Daoy (cell line): ENCODE measurements at places on chromosomes 16 and 17. TPM values are rescaled to one million over a fixed set of nuclear protein-coding genes. Genes with fewer than 3 reads are reported as not detected.
A peak's percentile ranks its signal among the peaks of the same experiment; 100 is the strongest.

The AIPL1 gene
- not detected in 2 replicates for total RNA-seq

The CD7 gene
- total RNA-seq, result not detected in 2 replicates

The COX6A2 gene
- total RNA-seq, result not detected in 2 replicates

The KRT39 gene
- total RNA-seq, result not detected in 2 replicates

DNA sequence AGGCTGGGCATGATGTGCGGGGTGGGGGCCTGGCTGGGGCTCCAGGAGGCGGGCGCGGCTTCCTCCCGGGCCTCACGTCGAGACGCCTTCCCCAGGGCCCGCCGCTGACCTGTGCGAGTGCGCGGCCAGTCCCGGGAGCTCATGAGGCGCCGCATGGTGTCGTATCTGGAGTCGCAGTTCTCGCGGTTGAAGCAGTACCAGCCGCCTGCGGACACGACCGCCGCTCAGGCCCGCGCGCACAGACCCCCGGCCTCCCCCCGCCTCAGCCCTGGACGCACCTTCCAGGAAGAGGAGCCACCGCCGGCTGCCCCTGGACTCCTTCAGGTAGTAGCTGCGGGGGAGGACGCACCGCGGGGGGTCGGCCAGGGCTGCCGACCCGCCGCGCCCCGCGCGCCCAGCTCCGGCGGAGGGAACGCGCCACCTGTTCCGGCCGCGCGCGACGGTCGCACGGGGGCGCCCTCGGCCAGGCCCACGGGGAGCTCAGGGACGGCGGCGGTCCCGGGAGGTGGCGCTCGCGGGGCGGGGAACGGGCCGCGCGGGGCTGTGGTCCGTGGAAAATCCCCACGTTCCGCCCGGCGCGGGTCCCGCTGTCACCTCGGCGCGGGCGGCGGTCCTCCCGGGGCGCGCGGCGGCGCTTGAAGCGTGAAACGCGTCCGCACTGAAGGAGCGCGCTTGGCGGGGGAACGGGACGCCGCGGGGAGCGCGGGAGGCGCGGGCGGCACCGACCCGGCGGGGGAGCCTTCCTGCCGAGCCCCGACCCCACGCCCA, 1.4 kb downstream of the NOTUM start:
- DNase-seq, result peak; percentile 76

DNA sequence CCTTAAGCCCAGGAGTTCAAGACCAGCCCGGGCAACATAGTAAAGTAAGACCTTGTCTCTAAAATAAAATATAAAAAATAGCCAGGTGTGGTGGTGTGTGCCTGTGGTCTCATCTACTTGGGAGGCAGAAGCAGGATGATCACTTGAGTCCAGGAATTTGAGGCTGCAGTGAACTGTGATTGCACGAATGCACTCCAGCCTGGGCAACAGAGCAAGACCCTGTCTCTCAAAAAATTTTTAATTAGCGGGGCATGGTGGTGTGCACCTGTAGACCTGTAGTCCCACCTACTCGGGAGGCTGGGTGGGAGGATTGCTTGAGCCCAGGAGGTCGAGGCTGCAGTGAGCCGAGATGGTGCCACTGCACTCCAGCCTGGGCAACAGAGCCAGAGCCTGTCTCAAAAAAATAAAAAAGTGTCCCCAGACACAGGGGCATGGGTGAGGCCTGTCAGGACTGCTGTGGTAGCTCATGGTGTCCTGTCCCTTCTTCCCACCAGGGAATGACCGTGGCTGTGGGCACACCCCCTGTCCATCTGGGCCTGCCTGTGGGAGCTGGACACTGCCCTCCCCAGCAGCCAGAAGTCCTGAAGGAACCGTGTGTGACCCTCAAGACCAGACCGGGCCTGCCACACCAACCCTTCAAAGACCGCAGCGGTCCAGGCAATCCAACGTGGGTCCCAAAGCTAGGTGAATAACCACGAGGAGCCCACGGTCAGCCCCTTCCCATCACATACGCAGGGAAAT, 30.8 kb upstream of the GAA start:
- DNase-seq, result no peak

DNA sequence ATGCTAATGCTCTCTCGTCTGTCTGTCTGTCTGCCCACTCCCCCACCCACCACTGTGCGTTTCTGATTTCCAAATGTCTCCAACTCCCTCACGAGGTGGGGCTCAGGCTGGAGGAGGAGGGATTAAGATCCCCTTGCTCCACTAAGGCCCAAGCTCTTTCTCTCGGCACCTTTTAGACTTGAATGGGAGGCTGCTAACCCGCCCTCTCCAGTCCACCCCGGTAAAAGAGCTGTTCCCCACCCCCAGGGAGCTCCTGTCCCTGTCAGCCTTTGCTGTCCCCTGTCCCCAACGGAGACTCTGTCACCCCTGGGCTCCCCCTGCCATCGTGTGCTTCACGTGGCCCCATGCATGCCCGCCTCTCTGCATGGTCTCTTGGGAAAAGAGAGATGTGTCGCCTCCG, 68.5 kb upstream of the PLCG2 start:
- no peak for DNase-seq

DNA sequence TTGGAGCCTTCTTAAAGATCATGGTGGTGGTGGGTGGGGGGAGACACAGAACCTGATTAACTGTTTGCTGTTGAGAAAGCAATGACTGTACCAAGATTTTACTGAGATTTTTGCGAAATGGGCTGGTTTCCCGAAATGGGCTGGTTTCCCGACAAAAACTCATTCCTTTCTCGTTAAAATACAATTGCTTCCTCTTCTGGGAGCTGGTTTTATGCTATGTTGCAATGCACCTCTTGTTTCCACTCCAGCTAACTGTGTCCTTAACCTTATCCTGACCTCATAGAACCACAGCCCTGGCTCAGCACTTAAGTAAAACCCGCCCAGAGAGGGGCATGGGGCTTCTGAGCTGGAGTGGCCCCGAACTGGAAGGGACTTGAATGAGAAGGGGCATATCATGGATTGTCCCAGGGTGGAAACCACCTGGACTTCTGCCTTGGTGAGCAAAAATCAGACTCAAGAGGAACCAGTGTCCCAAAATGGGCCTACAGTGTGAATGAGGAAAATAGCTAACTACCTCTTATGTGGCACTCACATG, 20.9 kb downstream of the FAM20A start:
- DNase-seq, result no peak

GRCh38 chr16:56488035-56488434, 31.8 kb downstream of the BBS2 start:
- no peak for DNase-seq

- no peak for DNase-seq
These were observed 130.7 kb downstream of the C16orf95 start for GRCh38 chr16:87186446-87186845.

GRCh38 chr16:14509055-14509454, 121.0 kb downstream of the PARN start:
- DNase-seq, result peak; percentile 76

DNA sequence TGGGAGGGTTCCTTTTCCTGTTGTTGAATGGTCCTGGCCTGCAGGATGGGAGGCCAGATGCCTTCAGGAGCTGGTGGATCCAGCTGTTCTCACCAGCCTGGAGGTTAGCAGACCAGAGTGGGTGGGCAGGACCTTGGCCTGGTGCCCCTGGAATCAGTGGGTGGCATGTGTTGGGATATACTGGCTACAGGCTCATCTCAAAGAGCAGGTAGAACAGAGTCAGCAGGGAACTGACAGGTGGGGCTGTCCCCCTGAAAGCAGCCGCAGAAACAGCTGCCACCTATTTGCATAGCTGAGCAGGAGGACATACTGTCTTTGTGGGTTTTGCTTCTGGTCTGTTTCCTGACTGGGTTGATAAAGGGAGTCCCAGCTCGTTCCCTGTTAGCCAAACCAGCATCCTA, 144.1 kb downstream of the RAB11FIP4 start:
- DNase-seq, result no peak
